ENCODE measurements at places on chromosomes 1 and 21.

- H3K27me3 ChIP-seq, result no peaks in the 10 kb centered on the region
- H3K36me3 ChIP-seq, result no peaks in the 10 kb centered on the region
- DNase-seq, result no peak
- H3K4me1 ChIP-seq, result no peaks in the 10 kb centered on the region
- no peak overlapping the region for H3K4me3 ChIP-seq
Observed at GRCh38 chr1:75035536-75035935, 98.7 kb upstream of the LHX8 start.

DNA sequence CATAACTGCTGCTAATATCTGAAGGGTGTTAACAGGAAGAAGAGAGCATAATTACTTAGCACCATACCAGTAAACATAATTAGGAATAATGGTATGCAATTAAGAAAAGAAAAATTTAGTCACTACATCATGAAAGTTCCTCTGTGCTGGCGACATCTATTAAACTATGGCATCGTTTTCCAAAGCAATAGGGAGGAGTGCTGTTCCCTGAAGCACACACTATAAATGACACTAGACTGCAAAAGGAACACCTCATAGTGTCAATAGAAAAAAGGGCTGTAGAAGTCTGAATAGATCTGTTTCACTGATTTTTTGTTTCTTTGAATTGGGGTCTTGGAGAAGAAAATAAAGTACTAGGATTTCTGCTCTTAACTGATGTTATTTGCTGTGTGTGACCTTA is 773.6 kb upstream of the B3GALT2 start:
- H3K4me3 ChIP-seq, result no peak overlapping the region
- DNase-seq, result no peak
- no peaks in the 10 kb centered on the region for H3K27me3 ChIP-seq
- H3K4me1 ChIP-seq, result no peaks in the 10 kb centered on the region
- H3K36me3 ChIP-seq, result no peaks in the 10 kb centered on the region

GRCh38 chr1:58812926-58813325 is 29.1 kb upstream of the JUN start:
- no peak for DNase-seq
- peak overlapping the region; percentile 32 for H3K27ac ChIP-seq
- H3K27me3 ChIP-seq, result no peaks in the 10 kb centered on the region
- H3K4me3 ChIP-seq, result no peak overlapping the region
- no peaks in the 10 kb centered on the region for H3K36me3 ChIP-seq

- H3K4me1 ChIP-seq, result no peaks in the 10 kb centered on the region
- no peak for DNase-seq
- no peak overlapping the region for H3K4me3 ChIP-seq
- H3K27me3 ChIP-seq, result no peaks in the 10 kb centered on the region
- no peak overlapping the region for H3K27ac ChIP-seq
Observed at GRCh38 chr1:119075614-119076013, 64.8 kb downstream of the WARS2 start.

DNA sequence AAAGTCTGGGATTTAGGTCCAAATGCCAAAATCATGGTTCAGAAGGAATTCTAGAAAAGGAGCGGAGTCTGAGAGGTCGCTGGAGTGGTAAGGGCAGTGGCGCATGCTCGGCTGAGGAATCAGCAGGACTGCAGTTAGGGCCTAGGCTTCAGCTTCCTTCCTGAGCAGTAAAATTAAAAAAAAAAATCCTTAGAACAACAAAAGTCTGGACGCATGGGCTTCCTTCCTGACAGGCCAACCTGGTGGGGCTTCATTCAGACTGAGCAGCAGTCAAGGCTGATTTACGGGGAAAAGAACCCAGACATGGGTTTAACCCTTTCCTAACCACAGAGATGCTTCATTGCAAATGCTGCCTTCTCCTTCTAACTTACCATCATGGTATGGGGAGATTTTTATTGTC is 17.1 kb downstream of the RNF220 start:
- H3K4me3 ChIP-seq, result no peak overlapping the region
- H3K27me3 ChIP-seq, result peaks cover 47% of the 10 kb centered on the region
- H3K4me1 ChIP-seq, result peaks cover 39% of the 10 kb centered on the region

DNA sequence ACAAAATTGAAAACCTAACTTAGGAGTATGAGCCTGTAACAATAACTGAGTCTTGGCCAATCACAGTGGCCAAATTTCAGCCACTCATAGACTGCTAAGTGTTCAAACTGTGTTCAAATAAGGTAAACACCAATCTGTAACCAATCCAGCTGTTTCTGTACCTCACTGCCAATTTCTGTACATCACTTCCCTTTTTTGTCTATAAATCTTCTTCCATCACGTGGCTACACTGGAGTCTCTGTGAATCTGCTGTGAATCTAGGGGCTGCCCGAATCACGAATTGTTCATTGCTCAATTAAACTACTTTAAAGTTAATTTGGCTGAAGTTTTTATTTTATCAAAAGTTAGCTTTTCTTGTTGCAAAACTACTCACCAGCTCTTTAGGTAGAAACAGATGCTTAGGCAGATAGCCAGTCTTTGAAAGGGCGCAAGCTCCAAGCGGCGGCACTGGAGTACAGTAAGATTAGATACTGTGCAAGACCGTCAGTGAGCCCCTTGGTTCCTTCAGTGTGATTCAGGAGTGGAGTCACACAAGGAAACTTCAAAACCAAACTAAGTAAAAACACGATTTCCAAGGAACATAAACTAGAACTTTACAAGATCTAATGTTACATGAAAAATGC is 43.2 kb upstream of the ADGRL2 start:
- H3K27me3 ChIP-seq, result no peaks in the 10 kb centered on the region
- H3K36me3 ChIP-seq, result no peaks in the 10 kb centered on the region
- H3K27ac ChIP-seq, result no peak overlapping the region

- no peak overlapping the region for H3K27ac ChIP-seq
- DNase-seq, result no peak
- no peak overlapping the region for H3K4me3 ChIP-seq
- no peaks in the 10 kb centered on the region for H3K27me3 ChIP-seq
- no peaks in the 10 kb centered on the region for H3K36me3 ChIP-seq
- peaks cover 16% of the 10 kb centered on the region for H3K4me1 ChIP-seq
Observed at GRCh38 chr1:107954719-107955415, 10.1 kb downstream of the VAV3 start.

DNA sequence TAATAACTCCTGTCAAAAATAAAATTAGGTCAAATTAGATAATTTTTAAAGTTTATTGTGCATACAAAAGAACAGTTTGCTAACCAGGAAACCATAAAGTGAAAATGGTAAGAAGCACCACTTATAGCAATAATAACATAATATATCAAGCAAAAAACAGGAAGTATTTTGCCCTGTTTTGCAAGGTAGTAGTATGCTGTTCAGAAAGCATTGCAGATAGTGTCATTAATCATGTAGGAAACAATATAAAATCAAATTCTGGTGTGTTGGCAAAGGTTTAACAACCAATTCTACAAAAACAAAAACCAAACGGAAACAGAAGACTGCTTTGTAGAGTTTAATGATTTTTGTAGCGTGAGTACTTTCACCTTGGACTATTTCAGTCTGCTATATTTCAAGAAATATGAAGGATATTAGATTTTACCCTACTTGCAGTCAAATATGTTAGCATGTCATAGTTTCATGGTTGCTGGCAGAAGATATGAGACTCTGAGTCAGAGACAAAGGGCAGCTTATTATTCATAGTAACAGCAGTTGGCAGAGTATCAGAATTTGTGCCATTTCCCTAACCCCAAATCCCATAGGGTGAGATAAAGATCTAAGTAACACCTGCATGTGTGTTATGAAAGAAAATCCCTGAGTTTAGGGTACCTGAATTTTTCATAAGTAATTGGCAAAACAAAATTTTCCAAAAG is 729.0 kb upstream of the BRINP3 start:
- H3K27ac ChIP-seq, result no peak overlapping the region
- DNase-seq, result no peak
- H3K4me3 ChIP-seq, result no peak overlapping the region
- H3K36me3 ChIP-seq, result no peaks in the 10 kb centered on the region

DNA sequence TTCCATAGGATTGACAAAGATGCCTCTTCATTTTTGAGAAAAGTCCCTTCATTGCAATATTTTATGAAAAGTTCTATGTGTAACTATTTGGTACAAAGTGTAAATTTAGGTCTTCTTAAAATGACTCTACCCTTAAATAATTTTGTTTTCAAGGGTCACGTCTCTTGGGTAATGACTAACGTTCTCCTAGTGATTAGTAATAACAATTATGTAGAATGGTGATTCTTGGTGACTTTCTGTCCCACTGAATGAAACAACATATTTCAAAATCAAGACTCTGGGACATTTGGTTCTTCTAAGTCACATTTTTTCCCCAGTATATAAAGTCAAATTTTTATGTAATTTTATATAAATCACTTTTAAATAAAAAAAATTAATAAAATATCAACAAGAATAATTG is 277.5 kb upstream of the ADAMTS5 start:
- H3K36me3 ChIP-seq, result no peaks in the 10 kb centered on the region
- no peak for DNase-seq
- H3K27me3 ChIP-seq, result no peaks in the 10 kb centered on the region
- H3K4me3 ChIP-seq, result no peak overlapping the region

DNA sequence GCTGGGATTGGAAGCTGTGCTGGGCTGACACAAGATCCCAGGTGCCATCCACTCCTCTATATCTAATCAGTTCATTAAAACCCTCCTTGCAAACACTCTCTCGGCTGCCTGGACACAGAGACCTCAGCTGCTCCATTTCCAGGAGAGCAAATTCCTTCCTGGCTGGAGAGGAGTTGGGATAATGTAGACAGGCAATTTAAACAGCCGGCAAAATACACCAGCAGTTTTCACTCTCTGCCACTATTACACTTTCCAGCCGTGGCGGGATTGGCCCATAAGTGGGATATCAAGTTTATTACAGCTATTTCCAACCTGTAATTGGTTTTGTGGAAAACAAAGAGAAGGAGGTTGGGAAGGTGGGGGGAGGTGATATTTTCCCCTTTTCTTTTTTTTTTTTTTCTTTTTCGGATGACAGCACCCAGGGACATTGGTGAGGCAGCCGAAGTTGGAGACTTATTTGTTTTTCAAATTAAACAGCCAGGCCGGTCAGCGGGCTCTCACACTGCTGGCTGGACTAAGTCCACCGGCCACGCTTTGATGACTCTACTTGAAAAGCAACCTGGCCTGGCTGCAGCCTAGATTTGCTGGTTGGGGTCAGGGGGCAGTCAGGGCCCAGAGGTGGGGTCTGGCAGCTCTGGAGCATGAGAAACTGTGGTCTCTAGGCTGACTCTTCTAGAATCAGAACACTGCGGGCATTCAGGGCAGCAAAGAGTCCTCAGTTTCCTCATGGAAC is 177.4 kb downstream of the IGSF21 start:
- H3K27me3 ChIP-seq, result peaks cover 12% of the 10 kb centered on the region
- no peak overlapping the region for H3K4me3 ChIP-seq
- no peak for DNase-seq
- no peaks in the 10 kb centered on the region for H3K36me3 ChIP-seq

- H3K27ac ChIP-seq, result peak overlapping the region; percentile 39
- no peak overlapping the region for H3K4me3 ChIP-seq
- no peaks in the 10 kb centered on the region for H3K36me3 ChIP-seq
- H3K4me1 ChIP-seq, result no peaks in the 10 kb centered on the region
- H3K27me3 ChIP-seq, result no peaks in the 10 kb centered on the region
Observed at GRCh38 chr1:183244466-183244865, 58.4 kb downstream of the LAMC2 start.

GRCh38 chr21:16713331-16714117 is 799.3 kb upstream of the CXADR start:
- no peaks in the 10 kb centered on the region for H3K36me3 ChIP-seq
- no peaks in the 10 kb centered on the region for H3K4me1 ChIP-seq
- H3K27me3 ChIP-seq, result no peaks in the 10 kb centered on the region
- no peak for DNase-seq
- H3K4me3 ChIP-seq, result no peak overlapping the region

DNA sequence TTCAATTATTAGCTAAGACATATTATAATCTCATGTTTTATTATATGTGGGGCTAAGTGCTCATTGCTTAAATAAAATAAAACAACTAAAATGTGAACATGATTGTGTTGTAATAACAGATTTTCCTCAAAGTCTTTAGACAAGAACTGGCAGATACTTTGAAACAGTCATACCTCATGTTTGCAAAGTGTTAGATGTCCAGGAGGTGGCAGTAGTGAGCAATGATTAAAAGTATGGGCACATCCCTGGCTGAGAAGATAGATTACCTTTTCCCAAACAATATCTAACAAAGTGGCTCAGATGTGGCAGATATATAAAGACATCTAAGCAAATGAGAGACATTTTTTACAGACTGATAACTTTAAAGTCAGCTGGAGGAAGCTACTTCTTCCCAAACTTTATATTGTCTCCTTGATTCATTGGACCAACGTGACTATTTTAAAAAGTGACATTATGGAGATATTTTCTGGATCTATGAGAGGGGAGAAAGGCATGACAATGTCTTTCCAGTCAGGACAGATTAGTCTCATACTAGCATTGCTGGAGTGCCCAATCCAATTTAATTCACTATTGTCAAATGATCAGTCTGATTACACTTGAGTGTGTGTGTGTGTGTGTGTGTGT is 269.8 kb downstream of the S1PR1 start:
- H3K36me3 ChIP-seq, result no peaks in the 10 kb centered on the region
- no peaks in the 10 kb centered on the region for H3K27me3 ChIP-seq
- no peak overlapping the region for H3K4me3 ChIP-seq
- DNase-seq, result no peak
- no peak overlapping the region for H3K27ac ChIP-seq

DNA sequence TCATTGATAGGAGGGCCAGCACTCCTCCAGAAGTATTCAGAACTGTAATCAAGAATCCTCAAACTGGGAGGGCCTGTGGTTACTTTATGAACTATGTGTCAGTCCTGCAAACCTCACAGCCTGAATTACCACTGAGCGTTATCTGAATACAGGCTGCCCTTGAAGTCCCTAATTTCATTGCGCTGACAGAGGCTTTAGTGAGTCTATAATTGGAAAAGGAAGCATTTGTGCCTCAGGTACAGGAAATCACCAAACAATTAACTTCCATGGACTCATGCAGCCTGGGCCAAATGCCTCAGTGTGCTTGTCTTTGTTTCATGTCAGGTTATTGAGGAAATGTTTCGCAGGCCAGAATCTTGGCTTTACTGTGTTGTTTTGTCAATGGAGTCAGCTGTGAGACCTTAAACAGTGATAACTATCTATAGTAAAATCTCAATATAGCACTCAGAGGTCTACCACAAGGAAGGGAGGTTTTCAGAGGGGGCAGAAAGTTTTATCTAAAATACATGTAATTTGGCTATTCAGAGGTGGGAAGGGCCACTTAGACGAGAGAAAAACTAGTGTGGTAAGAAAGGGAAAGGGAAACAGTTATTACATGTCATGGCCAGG is 32.9 kb upstream of the DOCK7 start:
- no peak overlapping the region for H3K4me3 ChIP-seq
- H3K27me3 ChIP-seq, result no peaks in the 10 kb centered on the region
- no peaks in the 10 kb centered on the region for H3K36me3 ChIP-seq
- no peak overlapping the region for H3K27ac ChIP-seq

GRCh38 chr1:16918371-16918770 is 3.4 kb upstream of the CROCC start:
- no peaks in the 10 kb centered on the region for H3K36me3 ChIP-seq
- peak; percentile 3 for DNase-seq
- no peak overlapping the region for H3K4me3 ChIP-seq
- peaks cover 7% of the 10 kb centered on the region for H3K4me1 ChIP-seq
- H3K27ac ChIP-seq, result no peak overlapping the region

DNA sequence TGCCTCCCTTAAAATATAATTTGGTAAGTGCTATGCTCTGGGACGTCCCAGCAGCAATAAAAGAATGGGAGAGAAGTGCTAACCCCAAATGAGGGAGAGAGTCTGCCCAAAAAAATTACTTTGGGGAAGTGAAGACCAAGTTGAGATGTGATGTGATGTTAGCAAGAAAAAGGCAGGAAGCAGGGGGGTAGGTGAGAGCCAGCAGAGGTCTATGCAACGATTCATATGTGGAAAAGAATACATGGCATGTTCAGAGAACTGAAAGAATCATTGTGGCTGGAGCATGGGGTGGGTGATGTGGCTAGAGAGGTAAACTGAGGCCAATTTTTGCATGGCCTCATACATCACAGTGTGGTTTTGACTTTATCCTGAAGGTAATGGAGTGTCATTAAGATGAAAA is 5.6 kb upstream of the CTPS1 start:
- H3K36me3 ChIP-seq, result no peaks in the 10 kb centered on the region
- no peak overlapping the region for H3K4me3 ChIP-seq
- H3K27me3 ChIP-seq, result no peaks in the 10 kb centered on the region
- no peaks in the 10 kb centered on the region for H3K4me1 ChIP-seq
- no peak for DNase-seq
